ACHN (cell line): ENCODE measurements at places on chromosomes 3 and 15.

- DNase-seq: no peak
These were observed 58.2 kb downstream of the AAGAB start for GRCh38 chr15:67196222-67196621.

DNA sequence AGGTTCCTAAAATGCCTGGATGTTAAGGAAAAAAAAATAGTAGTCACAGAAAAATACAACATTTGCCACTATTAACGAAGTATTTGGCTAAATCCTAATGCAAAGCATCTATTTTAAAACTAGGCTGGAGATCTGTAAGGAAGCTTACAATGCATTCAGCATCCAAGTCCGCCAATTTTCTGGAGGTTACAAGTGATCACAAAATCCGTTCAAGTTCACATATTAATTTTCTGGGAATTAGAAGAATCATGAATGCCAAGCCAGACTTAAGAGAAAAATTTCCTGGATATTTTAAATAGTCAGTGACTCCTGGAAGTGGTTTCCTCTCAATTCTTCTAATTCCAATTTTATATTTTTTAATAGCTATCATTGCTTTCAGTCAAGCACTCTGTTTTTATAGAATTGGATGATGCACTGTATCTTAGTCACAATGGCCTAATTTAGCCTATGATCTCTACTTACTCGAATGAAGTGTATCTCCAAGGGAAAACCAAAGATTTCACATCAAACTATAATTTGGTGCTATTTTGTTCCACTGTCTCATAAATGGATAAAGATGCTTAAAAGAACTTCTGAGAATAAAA, 60.4 kb downstream of the P3H2 start:
- DNase-seq: no peak

- no peak for DNase-seq
These were observed 662 bp downstream of the TMEM108 start for GRCh38 chr3:133038731-133039375.

GRCh38 chr3:181344331-181344730, 354.8 kb upstream of the DNAJC19 start:
- no peak for DNase-seq
